AG08396 (cell line): ENCODE measurements at places on chromosomes 6 and 20.

- DNase-seq = no peak
These were observed 29.3 kb upstream of the XRN2 start for GRCh38 chr20:21273755-21274386.

DNA sequence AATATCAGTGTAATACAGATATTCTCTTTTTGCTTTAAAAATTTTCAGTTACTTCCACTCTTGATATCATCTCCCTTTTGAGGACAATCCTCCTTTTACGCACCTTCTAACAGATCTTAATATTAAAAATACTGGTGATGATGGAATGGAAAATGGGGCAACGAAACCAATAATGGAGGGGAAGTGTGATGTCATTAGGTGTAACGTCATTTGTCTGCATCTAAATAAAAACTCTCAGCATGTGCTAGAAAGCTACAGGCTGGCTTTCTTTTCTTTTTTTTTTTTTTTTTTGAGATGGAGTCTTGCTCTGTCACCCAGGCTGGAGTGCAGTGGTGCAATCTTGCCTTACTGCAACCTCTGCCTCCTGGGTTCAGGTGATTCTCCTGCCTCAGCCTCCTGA lies 66.5 kb downstream of the IYD start:
- no peak for DNase-seq

DNA sequence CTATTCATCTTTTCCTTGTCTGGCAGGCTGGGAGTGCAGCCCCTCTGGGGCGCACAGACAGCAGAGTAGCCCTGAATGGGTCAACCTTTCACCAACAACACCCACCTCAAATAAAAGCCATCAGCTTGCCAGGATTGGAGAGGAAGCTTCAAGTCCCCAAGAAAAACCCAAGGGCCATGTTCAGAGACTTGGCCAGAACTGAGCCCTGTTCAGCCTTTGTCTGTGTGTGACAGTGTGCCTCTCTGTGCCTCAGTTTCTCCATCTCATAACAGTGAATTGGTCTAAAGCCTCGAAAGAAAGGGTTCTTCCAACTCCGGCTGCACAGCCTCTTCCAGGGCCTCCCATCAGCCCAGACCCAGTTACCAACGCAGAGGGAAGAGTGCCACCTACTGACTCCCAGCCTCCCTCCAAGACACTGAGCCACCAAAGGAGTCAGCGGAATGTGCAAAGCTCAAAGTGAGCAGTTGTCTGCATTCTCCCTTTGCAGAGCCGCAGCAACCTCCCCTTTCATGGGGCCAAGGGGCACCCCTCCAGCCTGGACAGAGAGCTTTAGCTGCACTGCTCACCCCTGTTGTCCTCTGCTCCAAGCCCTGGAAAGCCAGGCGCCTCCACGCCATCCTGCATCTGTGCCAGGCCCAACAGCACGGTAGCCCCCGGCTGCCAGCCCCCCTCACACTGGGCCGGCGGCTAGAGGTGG lies 82.7 kb upstream of the TOP1 start:
- DNase-seq = peak; percentile 79

- DNase-seq = no peak
These were observed 24.9 kb downstream of the DSE start for GRCh38 chr6:116395647-116396046.

DNA sequence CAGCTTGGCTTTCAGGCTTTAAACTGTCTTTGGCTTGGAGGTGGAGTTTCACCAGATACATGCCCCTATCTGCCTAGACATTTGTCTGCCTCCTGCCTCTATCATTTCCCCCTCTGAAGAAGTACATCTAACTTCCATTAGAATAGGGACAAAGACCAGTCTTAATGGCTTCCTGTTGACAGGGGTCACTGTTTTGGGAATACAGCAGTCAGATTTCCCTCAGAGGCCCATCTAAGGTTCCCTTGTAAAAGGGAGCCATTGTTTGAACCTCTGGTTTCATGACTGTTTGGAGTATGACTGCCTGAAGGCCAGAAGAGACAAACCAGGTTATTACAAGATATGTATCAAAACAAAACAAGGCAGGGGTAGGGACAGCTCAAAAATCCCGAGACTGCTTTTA lies 665.7 kb upstream of the GJE1 start:
- no peak for DNase-seq

- DNase-seq = no peak
These were observed 97.1 kb upstream of the PRDM1 start for GRCh38 chr6:105988812-105989577.

GRCh38 chr6:15090745-15091384 lies 155.0 kb upstream of the JARID2 start:
- DNase-seq = no peak

- no peak for DNase-seq
These were observed 9.2 kb downstream of the SLC35A1 start for GRCh38 chr6:87481931-87482330.

GRCh38 chr6:9699888-9700287 lies 715.0 kb downstream of the TFAP2A start:
- no peak for DNase-seq

DNA sequence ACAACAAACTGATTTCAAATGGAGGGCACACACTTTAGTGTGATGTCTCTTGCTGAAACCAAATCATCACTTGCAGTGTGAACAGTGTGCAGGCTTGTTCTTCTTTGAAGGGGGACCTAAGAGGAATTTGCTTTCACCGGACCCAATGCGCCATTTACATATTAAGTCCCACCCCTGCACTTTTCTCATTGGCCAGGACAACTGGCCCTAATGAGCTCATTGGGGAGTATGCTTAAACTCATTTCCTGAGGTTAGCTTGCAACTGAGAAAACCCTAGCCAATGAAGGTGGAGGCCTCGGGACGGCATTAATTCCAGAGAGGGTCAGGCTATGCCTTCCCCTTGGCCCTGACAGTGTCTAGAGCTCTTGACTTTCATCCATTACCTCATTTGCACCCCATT lies 58.7 kb downstream of the VEGFA start:
- no peak for DNase-seq

DNA sequence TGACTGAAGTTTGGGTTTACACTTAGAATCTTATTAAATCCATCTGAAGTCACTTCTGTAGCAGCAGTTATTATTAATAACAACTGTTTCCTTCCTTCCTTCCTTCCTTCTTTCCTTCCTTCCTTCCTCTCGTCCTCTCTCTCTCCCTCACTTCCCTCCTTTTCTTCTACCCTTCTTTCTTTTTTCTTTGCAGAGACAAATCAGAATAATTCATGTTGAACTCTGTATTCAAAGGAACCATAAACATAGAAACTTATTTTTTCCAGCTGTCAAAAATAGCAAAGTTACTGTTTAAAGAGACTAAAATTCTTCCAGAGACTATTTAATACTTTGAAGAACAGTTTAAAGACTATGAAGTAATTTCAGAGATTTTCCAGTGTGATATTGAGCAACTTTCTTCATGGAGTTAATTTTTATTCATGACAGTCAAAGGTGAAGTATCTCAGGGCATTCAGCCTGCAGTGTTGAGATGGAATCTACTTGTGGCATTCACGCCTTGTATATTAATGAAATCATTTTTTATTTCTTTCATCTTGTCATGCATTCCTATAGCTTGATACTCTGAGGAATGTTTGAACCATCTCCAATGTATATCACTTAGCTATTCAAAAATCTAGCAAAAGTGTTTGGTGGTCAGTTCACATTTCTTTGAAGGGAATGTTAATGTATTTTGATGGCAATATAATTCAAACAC lies 109.7 kb downstream of the BCAS1 start:
- DNase-seq = no peak

GRCh38 chr6:19472850-19473249 lies 364.3 kb upstream of the ID4 start:
- no peak for DNase-seq

DNA sequence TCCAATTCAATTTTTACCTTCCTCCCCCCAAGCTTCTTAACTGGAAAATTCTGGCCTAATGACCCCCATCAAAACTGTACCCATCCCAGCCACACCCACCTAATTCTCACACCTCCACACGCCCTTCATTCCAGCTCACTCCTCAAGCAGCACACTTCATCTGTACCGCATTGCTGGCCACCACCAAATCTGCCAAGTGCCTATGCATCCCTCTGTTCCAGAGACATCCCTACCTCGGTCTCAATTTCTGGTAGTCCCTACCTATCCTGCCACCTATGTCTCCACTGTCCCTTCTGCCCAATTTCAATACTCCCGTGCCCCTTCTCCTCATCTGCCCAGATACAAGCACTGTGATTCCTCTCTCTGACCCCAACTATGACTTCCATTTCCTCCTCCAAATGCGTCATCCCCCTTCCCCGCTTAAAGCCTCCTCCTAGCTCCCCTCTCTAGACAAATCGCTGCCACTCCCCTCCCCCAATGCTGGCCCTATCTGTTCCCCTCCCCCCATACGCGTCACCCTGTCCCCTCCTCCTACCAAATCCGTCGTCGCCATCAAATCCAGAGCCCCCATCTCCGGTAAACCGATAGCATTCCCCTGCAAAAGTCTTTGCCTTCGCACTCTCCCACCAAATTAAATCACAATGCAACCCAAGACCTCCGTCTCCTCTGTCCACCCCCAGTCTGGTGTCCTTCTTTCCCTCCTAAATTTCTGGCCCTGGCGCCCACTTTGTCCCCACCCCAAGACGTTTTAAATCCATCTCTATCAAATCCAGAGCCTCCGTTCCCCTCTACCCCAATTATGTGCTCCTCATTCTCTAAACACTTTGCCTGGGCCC lies 1.2 kb downstream of the MTCH1 start:
- peak; percentile 75 for DNase-seq

GRCh38 chr20:50140339-50140859 lies 13.1 kb downstream of the PEDS1 start:
- DNase-seq = no peak

- no peak for DNase-seq
These were observed 96.7 kb upstream of the LAMP5 start for GRCh38 chr20:9417665-9418064.

GRCh38 chr6:45786355-45786781 lies 229.3 kb downstream of the CLIC5 start:
- no peak for DNase-seq

DNA sequence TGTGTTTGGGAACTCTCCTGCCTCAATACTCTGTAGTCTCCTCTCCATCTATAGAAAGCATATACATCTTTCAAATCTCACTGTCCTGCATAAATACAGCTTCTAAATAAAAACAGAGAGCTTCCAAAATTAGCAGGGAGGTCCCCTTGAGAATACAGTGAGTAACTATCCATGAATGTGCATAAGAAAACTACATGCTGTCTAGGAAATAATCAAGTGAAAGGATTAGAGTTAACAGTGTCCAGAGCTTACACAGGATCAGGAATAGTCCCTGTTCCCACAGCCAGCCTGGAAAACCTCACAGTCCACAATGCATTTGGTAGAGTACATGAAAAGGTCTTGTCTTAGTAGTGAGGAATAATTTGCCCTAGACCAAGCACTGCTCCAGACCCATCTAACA lies 123.0 kb upstream of the POU3F2 start:
- DNase-seq = no peak

DNA sequence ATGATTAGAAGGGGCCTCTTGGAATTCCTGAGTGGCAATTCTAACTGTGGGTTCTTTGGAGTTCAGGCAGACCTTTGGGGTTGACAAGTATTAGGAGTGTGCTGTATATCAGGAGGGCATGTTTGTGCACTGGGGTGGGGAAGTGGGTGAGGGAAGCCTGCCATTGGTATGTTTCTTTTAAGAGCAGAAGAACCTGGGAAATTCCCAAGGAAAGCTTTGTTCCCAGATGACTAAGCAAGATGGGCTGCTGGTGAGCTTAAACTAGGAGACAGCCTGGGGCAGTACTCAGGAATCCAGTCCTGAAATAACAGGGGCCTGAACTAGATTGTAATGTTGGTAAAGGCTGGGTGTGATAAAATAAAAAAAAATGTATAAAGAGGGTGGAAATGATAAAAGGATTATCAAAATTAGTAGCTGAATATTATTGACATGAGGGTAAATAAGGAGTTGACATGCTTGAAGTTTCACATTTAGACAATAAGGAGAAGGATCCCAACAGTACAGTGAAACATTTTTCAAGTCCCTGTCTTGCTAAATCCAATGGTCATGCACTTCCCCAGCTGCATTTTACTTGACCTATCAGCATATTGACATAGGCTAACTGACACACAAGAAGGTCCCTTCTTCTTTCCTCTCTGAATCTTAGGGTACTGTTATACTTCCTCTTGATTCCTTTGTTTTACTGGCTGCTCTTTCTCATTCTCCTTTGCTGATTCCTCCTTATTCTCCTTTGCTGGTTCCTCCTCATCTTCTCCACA lies 18.4 kb upstream of the IFNGR1 start:
- no peak for DNase-seq

DNA sequence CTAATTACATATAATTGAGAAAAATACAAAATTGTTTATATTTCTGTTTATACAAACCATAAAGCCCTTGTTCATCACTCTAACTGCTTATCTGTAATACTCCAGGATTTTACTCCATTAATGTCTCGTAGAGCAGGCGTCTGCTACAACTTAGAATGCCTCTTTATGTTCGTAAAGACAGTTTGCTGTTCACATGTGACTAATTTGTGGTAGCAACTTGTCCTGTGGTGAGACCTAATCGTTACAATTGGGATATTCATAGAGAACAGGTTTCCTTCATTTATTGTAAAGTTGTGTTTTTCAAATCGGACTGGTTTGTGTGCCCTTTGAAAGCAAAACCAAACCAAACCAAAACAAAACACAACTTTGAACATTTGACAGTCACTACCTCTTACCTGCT lies 149.7 kb downstream of the ASCC3 start:
- no peak for DNase-seq

DNA sequence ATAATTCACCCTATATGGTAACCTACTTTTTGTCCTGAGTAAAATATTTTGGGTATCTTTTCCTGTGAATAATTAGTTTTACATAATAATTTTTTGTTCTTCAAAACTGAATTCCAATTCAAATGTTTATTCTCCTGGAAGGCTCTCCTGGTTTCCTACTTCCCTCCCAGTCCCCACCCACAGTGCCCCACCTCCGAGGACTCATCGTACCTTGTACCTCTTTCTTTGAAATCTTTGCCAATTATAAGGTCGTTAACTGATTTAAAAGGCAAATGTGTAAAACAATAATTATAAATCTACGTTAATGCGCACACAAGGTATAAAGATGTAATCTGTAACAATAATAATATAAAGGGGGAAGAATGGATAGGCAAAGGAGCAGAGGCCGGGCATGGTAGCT lies 40.5 kb upstream of the VEGFA start:
- no peak for DNase-seq

GRCh38 chr20:64268174-64268573 lies 12.6 kb downstream of the PCMTD2 start:
- no peak for DNase-seq

- DNase-seq = no peak
These were observed 190.1 kb upstream of the VGLL2 start for GRCh38 chr6:117075218-117075617.

GRCh38 chr6:92231171-92231701 lies 1188.1 kb downstream of the EPHA7 start:
- DNase-seq = no peak

- no peak for DNase-seq
These were observed 110.3 kb upstream of the PRSS16 start for GRCh38 chr6:27136978-27137814.

- no peak for DNase-seq
These were observed 113.2 kb downstream of the GPX5 start for GRCh38 chr6:28638787-28639430.

DNA sequence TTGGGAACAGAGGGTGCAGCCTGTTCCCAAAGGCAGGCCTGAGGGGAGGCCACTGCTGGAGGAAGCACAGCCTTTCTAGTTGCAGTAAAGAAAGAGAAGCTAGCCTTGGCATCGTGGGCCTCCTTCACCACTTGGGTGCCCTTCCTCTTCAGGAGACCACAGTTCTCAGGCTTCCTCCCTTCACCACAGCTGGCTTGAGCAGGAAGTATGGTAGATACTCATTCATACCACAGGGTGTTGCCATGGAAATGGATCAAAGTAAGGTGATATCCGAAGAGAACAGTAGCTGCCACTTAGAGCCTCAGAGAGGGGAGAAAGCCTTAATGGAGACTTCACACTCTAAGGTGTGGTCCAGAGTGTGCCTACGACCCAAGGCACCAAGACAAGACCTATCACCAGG lies 120.4 kb upstream of the RIPOR2 start:
- no peak for DNase-seq
